CD4-positive, alpha-beta T cell treated with Interleukin-6 at 100 ng/mL for 8 hours (primary cell): ENCODE measurements at places on chromosomes 7 and 10.
A peak's percentile ranks its signal among the peaks of the same experiment; 100 is the strongest.

DNA sequence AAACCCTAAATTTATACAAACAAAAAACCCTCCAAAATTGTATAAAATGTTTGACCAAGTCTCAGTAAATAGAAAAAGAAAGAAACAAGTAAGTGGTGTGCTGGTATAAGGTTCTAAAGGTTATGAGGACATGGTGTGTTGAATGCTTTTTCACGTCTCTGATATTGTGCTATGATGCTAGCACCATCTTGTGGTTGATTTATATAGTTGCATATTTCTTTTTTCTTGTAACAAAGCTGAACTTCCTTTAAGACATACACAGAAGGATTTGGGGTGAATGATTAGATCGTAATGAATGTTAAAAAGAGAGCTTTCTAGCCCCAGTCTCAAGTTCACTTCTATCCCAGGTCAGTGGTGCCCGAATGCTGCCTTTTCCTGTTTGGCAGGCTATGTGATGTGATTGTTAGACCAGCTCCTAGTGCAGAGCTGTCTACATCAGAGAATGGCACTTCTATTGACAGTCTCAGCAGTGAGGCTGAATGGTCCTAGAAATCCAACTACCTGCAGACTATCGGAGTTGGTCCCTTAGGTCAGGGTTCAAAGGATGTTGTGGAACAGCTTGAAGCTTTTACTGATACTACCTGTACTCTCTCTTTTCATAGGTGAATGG lies 25.0 kb downstream of the VTI1A start:
- DNase-seq = peak; percentile 18

DNA sequence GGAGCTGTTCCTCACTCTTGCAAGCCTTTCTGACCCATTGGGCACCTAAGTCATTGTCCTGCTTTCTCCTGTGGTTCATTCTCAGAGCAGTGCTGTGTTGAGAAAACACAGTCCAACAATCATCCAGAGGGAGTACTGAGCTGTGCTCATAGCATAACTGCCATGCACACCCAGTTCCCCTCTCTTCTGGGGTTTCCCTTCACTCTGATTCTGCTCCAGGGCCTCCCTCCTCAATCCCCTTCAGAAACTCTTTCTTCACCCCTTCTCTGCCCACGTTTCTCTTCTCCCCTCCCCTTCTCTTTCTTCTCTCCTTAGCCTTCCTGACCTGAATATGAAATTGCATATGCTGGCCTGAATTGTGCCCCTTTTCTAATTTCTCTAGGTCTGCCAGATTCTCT lies 155.8 kb downstream of the AOAH start:
- no peak for DNase-seq

- no peak for DNase-seq
Measured at GRCh38 chr7:144907577-144907976, 71.7 kb upstream of the TPK1 start.

DNA sequence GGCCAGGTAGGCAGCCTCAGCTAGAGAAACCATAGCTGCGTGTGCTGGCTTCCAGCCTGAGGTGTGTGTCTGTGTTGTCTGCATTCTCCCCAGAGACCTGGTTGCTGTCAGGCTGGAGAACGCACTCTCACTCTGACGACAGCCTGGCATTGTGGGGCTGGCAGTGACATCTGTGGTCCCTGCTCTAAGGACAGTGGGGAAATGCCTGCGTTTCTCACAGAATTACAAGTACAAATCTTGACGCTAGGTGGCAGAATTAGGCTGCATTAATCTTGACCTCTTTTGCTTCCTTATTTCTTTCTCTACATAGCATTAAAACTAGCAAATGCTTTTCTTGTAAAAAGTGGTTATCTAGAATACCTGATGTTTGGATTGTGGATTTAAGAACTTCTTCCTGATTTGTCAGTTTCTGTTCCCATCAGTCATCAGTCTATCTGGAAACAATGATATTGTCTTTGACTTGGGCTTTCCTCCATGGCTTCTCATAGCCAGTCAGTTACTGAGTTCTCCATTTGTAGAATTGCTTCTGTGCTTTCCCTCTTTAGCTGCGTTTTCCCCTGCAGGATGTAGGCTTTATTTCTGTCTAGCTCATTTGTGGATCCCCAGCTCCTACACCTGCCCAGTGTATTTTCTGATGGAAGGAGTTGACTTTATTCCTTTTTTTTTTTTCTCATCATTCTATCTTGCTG lies 86.0 kb downstream of the FANK1 start:
- peak; percentile 31 for DNase-seq

- DNase-seq = no peak
Measured at GRCh38 chr10:132292287-132293200, 15.2 kb downstream of the STK32C start.

DNA sequence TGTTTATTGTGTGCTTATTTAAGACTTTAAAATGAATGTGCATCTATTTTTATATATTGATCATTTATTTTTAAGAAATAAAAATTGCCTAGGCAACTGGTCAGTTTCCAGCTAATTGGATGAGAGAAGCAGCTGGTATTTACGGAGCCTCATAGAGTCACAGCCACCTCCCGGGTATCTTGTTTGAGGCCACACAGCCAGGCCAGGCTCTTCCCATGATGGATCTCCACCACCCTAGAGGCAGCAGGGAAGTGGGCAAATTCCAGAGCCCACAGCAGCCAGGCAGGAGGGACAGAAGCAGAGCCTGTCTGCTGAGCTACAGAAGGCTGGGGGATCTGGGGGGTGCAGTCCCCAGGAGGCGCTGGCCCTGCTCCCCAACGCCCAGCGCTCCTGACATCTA lies 61.6 kb downstream of the CLEC2L start:
- no peak for DNase-seq

DNA sequence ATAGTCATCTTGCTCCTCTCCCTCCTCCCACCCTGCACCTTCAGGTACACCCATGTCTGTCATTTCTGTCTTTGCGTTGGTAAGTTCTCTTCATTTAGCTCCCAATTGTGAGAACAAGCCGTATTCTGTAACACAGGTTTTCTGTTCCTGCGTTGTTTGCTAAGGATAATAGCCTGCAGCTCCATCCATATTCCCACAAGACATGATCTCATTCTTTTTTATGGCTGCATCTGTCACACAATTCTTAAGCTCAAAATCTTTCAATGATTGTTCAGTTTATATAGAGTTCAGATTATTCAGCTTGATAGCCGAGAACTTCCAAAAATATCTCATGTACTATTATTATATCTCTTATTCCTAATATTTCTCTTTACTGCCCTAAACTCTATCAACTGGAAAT lies 16.0 kb upstream of the TMEM168 start:
- no peak for DNase-seq

GRCh38 chr10:70558295-70558694 lies 44.2 kb downstream of the PRF1 start:
- no peak for DNase-seq

DNA sequence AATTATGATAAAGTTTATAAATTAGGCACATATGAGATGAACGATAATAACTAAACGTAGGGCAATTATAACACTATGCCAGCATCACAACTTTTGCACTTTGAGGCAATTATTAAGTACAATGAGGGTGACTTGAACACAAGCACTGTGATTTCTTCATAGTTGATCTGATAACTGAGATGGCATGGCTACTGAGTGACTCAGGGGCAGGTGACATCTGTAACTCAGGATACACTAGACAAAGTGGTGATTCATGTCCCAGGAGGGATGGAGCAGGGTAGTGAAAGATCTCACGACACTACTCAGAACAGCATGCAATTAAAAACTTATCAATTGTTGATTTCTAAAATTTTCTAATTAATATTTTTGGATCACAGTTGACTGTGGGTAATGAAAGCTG lies 98.3 kb upstream of the ARHGAP21 start:
- DNase-seq = peak; percentile 10

DNA sequence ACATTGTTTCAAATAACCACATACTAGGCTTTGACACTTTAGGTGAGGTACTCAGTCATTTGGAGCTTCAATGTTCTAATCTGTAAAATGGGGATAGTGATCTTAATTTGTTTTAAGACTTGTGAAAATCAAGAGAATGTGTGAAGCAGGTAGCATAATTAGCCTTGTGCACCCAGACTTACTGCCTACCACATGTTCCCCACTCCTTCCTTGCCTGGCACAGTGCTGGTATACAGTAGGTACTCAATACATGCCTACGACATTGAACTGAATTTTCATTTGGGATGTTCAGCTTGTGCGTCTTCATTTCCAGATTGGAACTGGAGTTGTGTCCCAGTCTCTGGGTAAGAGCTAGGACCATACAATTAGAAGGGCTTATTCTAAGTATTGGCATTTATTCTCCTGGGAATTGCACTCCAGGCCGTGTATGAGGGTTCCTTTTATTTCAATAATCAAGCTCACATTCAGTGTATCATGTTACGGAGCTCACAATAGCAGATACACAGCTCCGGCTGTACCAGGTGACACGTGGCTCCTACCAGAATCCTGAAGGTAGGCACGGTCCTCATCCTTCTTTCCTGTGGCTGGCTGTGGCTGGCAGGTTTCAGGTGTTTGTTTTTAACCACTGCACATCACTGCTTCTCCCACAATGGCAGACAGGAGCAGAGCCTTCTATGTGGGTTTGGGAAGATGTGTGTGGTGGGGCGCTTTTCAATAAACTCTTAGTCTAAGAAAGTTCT lies 109.4 kb upstream of the PDCD4 start:
- no peak for DNase-seq

DNA sequence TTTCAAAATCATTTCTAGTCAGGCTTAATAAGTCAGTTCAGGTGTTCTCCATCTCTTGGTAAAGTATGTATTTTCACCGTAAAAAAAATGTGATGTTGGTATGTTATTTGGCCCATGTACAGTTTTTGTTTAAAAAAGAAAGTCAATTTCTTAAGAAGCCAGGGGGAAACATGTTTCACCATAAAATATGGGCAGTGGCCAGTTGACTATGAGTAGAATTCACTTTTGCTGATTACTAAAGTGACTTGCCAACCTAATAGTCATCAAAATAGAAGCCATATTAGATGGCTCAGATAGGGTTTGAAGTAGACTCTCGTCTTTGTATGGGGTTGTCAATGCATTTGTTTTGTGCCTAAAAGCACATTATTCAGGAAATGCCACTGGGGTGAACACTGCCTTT lies 266.3 kb downstream of the BICC1 start:
- no peak for DNase-seq

GRCh38 chr10:132960071-132960472 lies 17.7 kb upstream of the CFAP46 start:
- no peak for DNase-seq

- DNase-seq = no peak
Measured at GRCh38 chr10:62266611-62267010, 2.0 kb downstream of the RTKN2 start.

GRCh38 chr10:128026615-128027300 lies 99.5 kb downstream of the MKI67 start:
- no peak for DNase-seq

GRCh38 chr7:90111-91063 lies 102.0 kb upstream of the FAM20C start:
- DNase-seq = no peak

DNA sequence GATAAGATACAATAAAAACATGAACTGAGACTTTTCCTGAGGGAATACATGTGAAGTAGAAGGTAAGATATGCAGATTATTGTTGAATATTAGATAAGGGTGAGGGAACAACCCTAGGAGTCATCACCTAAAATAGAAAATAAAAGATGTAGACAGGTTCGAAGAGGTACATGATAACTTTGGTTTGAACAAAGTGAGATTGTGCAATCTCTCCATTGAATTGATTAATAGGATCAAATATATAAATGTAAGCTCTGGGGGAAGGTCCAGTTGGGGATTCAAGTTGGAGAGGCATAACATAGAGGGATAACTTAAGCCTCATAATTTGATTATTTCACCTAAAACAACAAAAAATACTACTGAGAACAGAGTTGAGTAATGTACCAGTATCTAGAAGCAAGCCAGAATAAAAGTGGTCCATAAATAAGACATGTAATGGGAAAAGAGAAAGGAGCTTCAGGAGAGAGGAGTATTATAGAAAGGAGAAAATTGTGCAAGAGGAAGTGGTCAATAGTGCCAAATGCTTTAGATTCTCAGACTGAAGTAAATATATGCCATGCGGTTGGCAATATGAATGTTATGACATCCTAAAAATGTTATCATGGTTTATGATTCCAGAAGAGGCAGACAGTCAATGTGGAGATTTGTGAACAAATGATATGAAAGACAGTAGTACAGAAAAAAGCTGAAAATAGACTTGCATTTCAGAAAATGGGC lies 282.3 kb upstream of the CHRM2 start:
- DNase-seq = no peak

DNA sequence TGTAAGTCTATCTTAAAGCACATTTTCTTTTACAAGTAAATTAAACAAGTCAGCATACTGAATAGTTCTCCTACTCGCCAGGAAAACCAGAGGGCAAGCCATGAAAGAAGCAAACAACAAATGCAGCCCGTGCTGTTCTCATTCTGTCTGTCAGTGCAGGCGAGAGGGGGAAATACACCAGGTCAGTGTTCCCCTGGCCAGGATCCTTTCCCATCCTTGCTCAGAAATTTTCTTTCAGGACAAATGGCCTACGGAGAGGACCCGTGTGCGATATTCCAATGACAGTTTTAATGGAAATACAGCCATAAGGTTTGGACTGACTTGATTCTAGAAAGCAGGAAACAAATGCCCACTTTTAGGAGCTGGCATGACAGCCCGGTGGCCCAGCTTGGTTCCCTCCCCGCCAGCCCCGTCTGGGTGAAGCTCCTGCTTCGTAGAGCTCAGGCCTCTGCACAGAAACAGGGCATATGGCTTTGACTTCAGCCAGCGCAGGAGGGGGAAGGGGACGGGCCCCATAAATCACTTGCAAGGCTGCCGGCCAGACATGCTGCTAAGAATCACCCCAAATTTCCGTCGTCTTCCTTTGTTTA lies 67.8 kb downstream of the FRMD4A start:
- no peak for DNase-seq

DNA sequence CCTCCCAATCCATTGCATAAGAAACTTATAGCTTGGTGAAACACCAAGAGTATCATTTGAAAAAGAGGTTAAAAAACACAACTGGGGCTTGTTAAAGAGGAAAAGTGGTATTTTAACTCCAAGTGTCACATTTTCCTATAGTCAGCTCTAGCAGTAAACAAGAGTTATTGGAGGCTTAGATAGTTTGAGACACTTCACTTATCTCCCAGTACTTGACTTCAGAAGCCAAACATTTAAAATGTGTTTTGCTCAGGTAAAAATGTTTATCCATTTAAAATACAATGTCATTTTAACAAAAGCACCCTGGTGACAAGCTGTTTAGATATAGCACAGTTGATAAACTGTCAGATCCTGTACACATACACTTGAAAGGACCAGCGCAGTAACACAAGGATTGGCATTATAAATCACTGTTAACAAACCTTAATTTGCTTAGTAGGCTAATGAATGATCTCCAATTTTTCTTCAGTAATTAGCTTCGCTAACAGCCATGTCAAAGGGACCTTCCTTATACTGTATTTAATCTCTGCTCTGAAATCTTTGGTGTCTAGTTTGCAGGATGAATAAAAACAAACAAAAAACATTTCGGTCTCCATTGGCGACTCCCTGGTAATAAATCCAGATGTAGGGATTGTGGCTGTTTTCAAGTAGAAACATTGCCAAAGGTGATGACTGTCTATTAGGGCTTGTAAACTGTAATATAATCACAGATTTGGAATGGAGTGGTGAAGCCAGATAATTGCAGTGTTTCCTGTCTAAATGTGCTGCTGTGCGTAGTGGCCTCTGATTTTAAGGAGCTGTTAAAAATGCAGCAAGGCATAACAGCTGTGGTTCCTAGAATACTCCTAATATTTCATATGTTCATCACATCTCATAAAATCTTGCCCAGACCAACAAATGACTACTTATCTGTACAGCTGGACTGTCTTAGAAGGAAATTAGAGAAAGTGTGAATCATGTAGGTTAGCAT lies 545.1 kb downstream of the AUTS2 start:
- DNase-seq = no peak
